ENCODE measurements at places on chromosomes 3 and 15. TPM values are rescaled to one million over a fixed set of nuclear protein-coding genes. Genes with fewer than 3 reads are reported as not detected.

ISLR gene
- total RNA-seq, result not detected

GPR87 gene
- total RNA-seq, result 2.0 TPM

WWTR1 gene
- total RNA-seq, result 115 TPM

GTPBP8 gene
- total RNA-seq, result 9.7 TPM

CPNE9 gene
- total RNA-seq, result not detected

IL5RA gene
- not detected for total RNA-seq

All from A549 treated with ZK216348 at 1 μM for 4 hours (cell line).